Kidney glomerular epithelial cell (primary cell): ENCODE measurements at places on chromosomes 11 and 22.

GRCh38 chr22:41969110-41969646 is at the start of gene SEPTIN3:
Gene SEPTIN3, plus strand, starts transcription at chr22:41969443. Its CDS starts 2,050 bp downstream, at chr22:41971493.
- DNase-seq = no peak

- no peak for DNase-seq
Measured at GRCh38 chr22:26139310-26139709, 30.0 kb upstream of the SEZ6L start.

- no peak for DNase-seq
Measured at GRCh38 chr22:26559961-26560575, 29.9 kb downstream of the TPST2 start.

GRCh38 chr11:134639586-134640330 is 227.7 kb upstream of the B3GAT1 start:
- no peak for DNase-seq

GRCh38 chr11:47914743-47915142 is 65.6 kb upstream of the PTPRJ start:
- DNase-seq = no peak

- no peak for DNase-seq
Measured at GRCh38 chr11:75107187-75107586, 10.5 kb upstream of the OR2AT4 start.

GRCh38 chr11:7439746-7440320 is 45.5 kb upstream of the OLFML1 start:
- DNase-seq = no peak

- DNase-seq = peak; percentile 61
Measured at GRCh38 chr11:48013269-48013901, 33.0 kb downstream of the PTPRJ start.
